ENCODE measurements at places on chromosomes 5 and 9.

DNA sequence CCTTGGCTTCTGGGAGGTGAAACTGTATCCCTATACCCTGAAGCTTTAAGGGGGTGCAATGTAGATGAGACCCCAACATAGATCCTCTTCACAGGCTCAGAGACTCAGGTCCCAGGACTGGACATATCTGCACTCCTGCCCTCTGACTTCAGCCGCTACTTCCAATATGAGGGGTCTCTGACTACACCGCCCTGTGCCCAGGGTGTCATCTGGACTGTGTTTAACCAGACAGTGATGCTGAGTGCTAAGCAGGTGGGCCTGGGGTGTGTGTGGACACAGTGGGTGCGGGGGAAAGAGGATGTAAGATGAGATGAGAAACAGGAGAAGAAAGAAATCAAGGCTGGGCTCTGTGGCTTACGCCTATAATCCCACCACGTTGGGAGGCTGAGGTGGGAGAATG is 5.4 kb downstream of the CA9 start:
- no peak for DNase-seq

DNA sequence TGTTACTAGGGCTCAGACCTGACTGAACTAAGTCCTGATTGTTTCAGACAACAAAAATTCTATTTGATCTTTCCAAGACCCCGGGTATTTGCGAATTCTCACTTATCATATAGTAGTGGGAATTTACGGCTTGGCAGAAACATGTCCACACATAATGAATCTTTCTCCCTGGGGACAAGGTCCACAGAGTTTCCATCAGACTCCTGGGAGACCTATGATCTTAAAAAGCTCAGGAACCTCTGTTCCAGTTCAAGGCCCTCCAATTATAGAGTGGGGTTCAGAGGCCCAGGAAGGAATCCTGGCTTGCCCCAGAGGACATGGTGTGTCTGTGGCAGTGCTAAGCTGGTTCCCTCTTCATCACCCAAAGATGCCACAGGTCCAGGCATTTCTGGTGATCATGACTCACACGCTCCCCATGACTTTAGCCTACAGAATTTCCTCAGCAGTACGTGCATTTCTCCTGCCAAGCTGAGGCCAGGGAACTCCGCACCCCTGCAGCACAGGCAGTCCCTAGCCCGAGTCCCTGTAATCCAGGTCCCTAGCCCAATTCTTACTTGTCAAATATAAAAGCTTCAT is 12.6 kb downstream of the RAPGEF1 start:
- no peak for DNase-seq

GRCh38 chr5:124110942-124111341 is 599.0 kb downstream of the CSNK1G3 start:
- no peak for DNase-seq

DNA sequence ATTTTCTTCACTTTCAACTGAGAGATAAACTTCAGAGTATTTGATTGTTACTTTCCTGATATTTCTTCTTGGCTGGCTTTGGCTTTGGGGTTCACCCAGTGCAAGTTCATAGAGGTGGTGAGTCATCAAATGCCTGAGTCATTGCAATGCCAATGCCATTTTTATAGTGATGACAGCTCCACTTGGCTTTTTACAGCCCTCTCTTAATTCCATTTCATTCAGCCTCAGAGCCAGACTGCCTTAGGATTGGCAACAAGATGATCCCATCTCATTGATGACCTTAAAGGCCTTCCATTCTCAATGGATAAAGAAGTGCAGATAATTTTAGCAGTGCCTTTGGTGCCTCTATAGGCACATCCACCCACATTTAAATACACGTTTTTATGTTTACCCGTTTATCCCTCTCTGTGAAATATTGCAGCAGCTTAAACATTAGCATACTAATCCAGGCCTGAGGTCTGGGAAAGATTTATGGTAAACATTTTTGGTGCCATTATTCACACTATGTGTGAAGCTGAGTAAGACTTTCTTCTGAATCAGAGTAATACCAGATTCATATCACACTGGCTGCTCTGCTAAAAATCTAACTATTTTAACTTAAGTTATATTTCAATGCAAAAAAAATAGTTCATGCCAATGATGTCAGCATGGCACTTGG is 88.9 kb upstream of the TYRP1 start:
- DNase-seq, result no peak

DNA sequence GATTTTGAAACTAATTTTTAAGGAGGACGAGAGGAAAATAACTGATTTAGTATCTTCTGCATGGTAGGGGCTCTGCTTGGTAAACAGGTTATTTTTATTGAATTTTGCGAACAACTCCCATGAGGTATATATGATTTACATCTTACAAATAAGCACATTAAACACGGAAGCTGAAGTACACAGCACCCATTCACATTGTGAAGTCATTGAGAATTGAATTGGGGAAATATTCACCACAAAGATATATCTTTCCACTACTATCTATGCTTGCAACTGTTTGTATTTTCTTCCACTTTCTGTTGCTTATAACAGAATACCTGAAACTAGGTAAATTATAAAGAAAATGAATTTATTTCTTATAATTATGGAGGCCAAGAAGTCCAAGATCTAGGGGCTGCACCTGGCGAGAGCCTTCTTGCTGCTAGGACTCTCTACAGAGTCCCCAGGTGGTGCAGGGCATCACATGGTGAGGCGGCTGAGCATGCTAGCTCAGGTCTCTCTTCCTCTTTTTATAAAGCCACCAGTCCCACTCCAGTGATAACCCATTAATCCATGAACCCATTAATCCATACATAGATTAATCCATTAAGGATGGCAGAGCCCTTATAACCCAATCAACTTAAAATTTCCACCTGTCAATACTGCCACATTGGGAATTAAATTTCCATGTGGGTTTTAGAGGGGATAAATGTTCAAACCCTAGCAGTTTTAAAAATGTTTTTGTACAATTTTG is 79.0 kb upstream of the ZNF608 start:
- no peak for DNase-seq

GRCh38 chr9:36341936-36342577 is 58.0 kb downstream of the RNF38 start:
- no peak for DNase-seq

DNA sequence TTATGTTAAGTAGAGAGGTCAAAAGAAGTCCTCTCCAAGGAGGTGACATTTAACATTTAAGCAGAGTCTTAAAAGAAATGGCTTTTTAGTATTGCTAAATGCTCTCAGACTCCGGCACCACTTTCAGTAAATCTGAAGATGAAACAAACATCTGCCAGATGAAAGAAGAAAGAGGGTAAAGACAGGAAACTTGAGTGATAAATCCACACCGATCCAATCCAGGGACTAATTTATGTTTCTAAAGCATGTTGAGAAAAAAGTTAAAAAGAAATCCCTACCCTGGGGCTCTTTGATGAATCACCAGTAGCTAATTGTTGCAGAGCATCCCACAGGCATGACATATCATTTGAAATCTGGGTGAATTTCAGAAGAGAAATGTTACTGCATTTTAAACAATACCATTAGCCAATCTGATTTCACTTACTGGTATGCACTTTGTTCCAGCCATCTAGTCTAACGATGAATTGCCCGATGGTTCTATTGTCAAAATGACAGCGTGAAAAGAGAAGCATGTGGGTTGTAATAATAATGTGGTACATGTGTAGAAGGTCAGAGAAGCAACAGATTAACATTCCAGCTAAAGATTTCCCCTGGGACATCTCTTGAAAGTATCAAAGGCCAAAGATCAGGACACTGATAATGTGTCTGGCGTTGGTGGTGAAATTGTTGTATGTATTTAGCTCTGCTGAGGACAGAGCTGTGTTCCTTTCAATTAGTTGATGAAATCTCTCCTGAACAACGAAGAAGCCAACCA is 485.7 kb downstream of the CSNK1G3 start:
- DNase-seq, result no peak

DNA sequence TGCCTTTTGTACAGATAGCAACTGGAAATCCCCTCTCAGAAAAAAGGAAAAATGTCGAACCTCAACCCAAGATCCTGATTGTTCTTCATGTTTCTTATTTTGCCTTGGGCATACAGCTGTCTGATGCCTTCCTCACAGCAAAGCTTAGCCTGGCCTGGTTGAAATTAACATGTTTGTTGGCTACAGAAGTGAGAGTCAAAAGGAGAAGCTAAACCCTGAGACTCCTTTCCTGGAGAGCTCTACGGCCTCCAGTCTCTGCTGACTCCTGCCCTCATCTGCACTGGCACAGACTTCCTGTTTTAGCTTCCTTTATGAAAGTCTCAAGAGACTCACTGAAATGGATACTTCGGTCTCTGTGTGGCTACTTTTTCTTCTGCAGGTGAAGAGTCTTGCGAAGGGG is 186.7 kb downstream of the PARP8 start:
- DNase-seq, result no peak
